Naive thymus-derived CD4-positive, alpha-beta T cell (primary cell): ENCODE measurements at places on chromosomes 4 and X. TPM values are rescaled to one million over a fixed set of nuclear protein-coding genes. Genes with fewer than 3 reads are reported as not detected.

ASB12 gene
- not detected for total RNA-seq

DMRTC1 gene
- 0.27 TPM for total RNA-seq

PRDM5 gene
- total RNA-seq = 0.54 TPM

F9 gene
- total RNA-seq = not detected

SPANXB1 gene
- total RNA-seq = not detected

FGF13 gene
- total RNA-seq = not detected

DNA sequence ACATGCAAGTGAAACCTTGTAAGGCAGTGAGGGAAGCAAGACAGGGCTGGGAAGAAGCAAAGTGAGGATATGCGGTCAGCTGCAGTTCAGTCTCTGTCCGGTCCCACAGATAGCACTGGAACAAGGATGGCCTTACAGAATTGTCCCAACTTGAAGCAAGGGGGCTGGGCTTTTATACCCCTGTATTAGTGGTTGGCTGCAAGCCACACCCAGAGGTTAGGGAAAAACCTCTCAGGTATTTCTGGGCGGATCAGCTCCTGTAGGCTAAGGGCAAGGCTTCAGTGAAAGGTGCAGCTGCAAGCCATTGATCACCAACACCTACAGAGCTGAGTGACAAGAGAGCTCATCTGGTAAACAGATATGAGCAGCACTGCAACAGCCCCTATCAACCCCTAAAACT lies 89.0 kb downstream of the KDR start:
- no peaks in the 10 kb centered on the region for H3K36me3 ChIP-seq
- no peak overlapping the region for H3K4me3 ChIP-seq
- H3K27ac ChIP-seq = no peak overlapping the region

- H3K27me3 ChIP-seq = no peaks in the 10 kb centered on the region
- DNase-seq = no peak
- no peak overlapping the region for H3K4me3 ChIP-seq
- no peaks in the 10 kb centered on the region for H3K36me3 ChIP-seq
- no peak overlapping the region for H3K27ac ChIP-seq
Observed at GRCh38 chr4:147674073-147674472, 9.9 kb downstream of the PRMT9 start.

DNA sequence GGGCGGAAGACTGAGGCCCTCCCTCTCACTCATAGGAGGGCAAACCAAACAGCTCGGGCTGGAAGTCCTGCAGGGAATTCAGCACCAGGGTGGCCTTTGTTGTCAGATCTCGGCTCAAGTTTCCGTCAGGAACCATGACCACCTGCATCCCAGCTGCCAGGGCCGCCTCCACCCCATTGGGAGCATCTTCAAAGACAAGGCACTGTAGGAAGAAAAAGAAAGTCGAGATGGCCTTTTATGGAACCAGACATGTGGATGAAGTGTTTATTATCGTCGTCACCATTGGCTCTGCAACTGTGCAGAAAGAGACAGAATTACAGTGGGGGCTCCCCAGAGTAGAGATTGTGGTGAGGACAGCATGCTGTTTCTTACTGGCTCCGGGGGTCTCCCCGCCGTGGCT lies 97.2 kb upstream of the STS start:
- H3K27me3 ChIP-seq = no peaks in the 10 kb centered on the region
- H3K4me3 ChIP-seq = no peak overlapping the region
- no peak for DNase-seq
- no peak overlapping the region for H3K27ac ChIP-seq
- no peaks in the 10 kb centered on the region for H3K4me1 ChIP-seq
- H3K36me3 ChIP-seq = no peaks in the 10 kb centered on the region

DNA sequence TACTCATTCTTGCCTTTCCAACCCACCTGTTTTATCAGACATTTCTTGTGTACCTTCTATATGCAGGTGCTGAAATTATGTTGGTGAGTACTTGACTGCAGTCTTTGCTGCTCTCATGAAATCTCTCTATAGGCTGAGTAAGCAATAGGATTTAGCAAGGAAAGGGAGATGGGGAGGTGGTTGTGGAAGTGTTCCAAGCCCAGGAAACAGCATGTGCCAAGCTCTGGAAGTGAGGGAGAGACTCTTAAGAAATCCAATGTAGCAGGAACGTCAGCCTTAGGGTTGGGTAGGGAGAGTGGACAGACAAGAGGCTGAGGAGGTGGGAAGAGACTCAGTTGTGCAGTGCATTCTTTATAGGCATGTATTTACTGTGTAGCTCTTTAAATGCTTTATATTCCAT lies 5.6 kb downstream of the SEPTIN11 start:
- no peak overlapping the region for H3K27ac ChIP-seq
- peaks cover 6% of the 10 kb centered on the region for H3K4me1 ChIP-seq
- DNase-seq = no peak
- no peak overlapping the region for H3K4me3 ChIP-seq

- H3K4me3 ChIP-seq = no peak overlapping the region
- H3K36me3 ChIP-seq = no peaks in the 10 kb centered on the region
- H3K27me3 ChIP-seq = no peaks in the 10 kb centered on the region
- no peaks in the 10 kb centered on the region for H3K4me1 ChIP-seq
- H3K27ac ChIP-seq = no peak overlapping the region
- no peak for DNase-seq
Observed at GRCh38 chr4:124851741-124852140, 139.2 kb upstream of the ANKRD50 start.

GRCh38 chr4:22634541-22635181 lies 58.1 kb upstream of the GBA3 start:
- no peaks in the 10 kb centered on the region for H3K27me3 ChIP-seq
- H3K27ac ChIP-seq = no peak overlapping the region
- H3K4me1 ChIP-seq = no peaks in the 10 kb centered on the region
- H3K4me3 ChIP-seq = no peak overlapping the region

GRCh38 chrX:107758231-107758766 lies 17.3 kb downstream of the TSC22D3 start:
- H3K36me3 ChIP-seq = no peaks in the 10 kb centered on the region
- DNase-seq = no peak
- no peaks in the 10 kb centered on the region for H3K4me1 ChIP-seq
- H3K27ac ChIP-seq = no peak overlapping the region

DNA sequence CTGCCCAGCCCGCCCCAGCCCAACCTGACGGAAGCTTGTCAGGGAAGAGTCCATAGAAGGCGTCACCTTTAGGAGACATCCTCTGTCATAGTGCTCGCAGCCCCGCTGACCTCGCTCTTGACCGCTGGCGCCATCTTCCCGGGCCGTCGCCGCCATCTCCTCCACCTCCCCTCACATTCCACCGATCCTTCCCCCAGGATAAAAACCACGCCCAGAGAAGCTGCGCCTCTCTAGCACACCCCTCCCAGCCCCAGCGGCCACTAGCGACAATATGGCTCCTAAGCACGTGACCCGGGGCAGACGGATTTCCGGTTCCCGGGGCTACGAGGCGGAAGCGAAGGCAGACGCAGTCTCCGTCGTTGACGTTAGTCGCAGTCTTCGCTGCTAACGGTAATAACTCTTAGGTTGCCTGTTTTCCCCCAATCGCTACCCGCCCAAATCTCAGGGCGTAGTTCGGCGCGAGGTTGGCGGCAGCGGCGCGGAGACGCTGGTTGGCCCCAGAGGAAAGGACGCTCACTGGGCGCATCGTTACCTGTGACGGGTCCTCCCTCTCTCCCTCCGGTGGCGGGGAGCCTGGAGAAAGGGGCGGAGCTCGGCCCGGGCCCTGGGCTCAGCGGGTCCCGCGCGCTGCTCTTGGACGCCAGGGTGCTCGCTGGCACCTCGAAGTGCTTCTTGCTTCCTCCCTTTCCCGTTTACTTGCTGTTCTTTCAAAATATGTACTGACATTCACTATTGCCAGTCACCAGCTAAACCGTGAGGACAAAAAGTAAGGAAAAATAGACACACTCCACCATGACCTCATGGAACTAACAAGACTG lies at the start of the genes RCHY1 and THAP6:
Gene RCHY1, minus strand, starts transcription at position 273 of the 818 bp plus-strand sequence. Its CDS starts 117 bp downstream, at position 156.
Gene THAP6, plus strand, starts transcription at position 343 of the 818 bp plus-strand sequence. CDS start 980 bp downstream, outside the sequence.
- DNase-seq = peak; percentile 92
- H3K27ac ChIP-seq = peak within 1 kb of the TSS; percentile 98
- H3K36me3 ChIP-seq = no peaks in the 10 kb centered on the region
- H3K4me3 ChIP-seq = peak within 1 kb of the TSS; percentile 79
- no peaks in the 10 kb centered on the region for H3K27me3 ChIP-seq

- H3K36me3 ChIP-seq = no peaks in the 10 kb centered on the region
- H3K27me3 ChIP-seq = no peaks in the 10 kb centered on the region
- no peaks in the 10 kb centered on the region for H3K4me1 ChIP-seq
- DNase-seq = no peak
- H3K4me3 ChIP-seq = no peak overlapping the region
Observed at GRCh38 chr4:164718827-164719226, 35.1 kb upstream of the SMIM31 start.

- no peak overlapping the region for H3K4me3 ChIP-seq
- H3K27me3 ChIP-seq = no peaks in the 10 kb centered on the region
- no peak overlapping the region for H3K27ac ChIP-seq
- no peak for DNase-seq
- no peaks in the 10 kb centered on the region for H3K36me3 ChIP-seq
Observed at GRCh38 chrX:149003863-149004660, 501.0 kb downstream of the IDS start.

DNA sequence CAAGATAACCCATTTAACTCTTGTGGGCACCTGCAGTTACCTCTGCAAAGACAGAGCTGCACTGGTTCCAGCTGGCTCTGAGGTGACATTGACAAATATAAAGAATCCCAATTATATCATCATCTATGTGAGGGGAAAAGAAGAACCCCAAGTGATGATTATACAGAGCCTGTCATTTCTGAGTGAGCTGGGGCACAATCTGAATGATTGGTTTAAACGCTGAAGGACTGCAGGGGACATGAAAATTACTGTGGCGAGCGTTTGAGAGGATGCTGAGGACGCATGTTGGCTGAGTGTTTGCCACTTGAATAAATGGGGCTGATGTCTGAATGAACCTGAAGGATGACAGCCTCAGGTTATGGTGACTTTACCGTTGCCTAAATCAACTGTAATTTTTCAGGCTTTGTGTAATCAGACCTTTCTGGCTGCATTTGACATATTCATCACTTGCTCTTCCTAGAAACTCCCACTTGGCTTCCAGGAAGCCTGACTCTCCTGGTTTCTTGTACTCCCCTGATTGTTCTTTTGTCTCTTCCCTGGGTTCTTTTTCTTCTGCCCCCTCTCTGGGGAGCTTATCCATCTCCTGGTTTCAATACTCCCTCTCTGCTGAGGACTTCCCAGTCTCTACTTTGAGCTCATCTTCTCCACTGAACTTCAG lies 4.1 kb upstream of the HSD17B10 start:
- H3K36me3 ChIP-seq = no peaks in the 10 kb centered on the region
- H3K27ac ChIP-seq = no peak overlapping the region
- no peak overlapping the region for H3K4me3 ChIP-seq
- no peaks in the 10 kb centered on the region for H3K4me1 ChIP-seq
- H3K27me3 ChIP-seq = no peaks in the 10 kb centered on the region
- no peak for DNase-seq

GRCh38 chr4:152944666-152945320 lies 8.7 kb downstream of the FHDC1 start:
- no peak overlapping the region for H3K27ac ChIP-seq
- DNase-seq = no peak
- no peaks in the 10 kb centered on the region for H3K36me3 ChIP-seq
- H3K27me3 ChIP-seq = no peaks in the 10 kb centered on the region
- no peaks in the 10 kb centered on the region for H3K4me1 ChIP-seq

DNA sequence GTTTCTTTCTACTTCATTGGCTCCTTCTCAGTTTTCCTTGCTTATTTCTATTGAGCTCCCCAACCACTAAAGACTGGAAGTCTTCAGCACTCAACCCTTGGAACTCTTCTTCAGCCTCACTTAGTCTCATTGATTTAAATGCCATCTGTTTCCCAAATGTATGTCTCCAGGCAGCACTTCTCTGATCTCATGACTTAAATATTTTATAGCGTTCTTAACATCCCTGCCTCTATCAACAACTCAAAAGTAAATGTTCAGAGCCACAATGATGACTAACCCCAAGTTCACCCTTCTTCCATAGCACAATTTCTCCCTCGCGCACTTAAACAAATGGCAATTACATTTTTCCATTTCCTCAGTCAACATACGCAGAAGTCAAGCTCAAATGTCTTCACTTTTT lies 1393.3 kb downstream of the ARAP2 start:
- H3K36me3 ChIP-seq = no peaks in the 10 kb centered on the region
- no peaks in the 10 kb centered on the region for H3K27me3 ChIP-seq
- no peak for DNase-seq
- no peaks in the 10 kb centered on the region for H3K4me1 ChIP-seq

- no peak overlapping the region for H3K27ac ChIP-seq
- no peaks in the 10 kb centered on the region for H3K36me3 ChIP-seq
- DNase-seq = no peak
- no peak overlapping the region for H3K4me3 ChIP-seq
- no peaks in the 10 kb centered on the region for H3K4me1 ChIP-seq
- H3K27me3 ChIP-seq = no peaks in the 10 kb centered on the region
Observed at GRCh38 chr4:158122501-158122900, 50.3 kb downstream of the GASK1B start.

DNA sequence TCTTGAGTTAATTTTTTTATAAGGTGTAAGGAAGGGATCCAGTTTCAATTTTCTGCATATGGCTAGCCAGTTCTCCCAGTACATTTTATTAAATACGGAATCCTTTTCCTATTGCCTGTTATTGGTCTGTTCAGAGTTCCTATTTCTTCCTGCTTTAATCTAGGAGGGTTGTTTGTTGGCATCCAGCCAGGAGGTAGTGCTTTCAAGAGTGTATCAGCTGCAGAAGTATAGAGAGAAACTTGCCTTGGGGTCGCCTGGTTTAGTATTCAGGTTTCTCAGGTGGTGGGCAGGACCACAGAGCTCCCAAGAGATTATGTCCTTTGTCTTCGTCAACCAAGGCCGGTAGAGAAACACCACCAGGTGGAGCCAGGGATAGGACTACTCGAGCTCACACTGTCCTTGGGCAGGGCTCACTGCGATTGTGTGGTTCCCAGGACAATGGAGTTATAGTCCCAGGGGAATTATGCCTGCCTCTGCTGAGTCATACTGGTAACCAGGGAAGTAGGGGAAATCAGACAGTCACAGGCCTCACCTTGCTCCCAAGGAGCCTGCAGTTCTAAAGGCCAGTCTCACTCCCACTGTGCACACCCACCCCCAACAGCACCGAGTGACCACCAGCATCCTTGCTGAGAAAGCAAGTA lies 168.1 kb downstream of the VSIG4 start:
- H3K36me3 ChIP-seq = no peaks in the 10 kb centered on the region
- H3K27me3 ChIP-seq = no peaks in the 10 kb centered on the region
- no peak overlapping the region for H3K27ac ChIP-seq
- H3K4me1 ChIP-seq = no peaks in the 10 kb centered on the region
- DNase-seq = no peak
- H3K4me3 ChIP-seq = no peak overlapping the region

- no peaks in the 10 kb centered on the region for H3K27me3 ChIP-seq
- H3K4me3 ChIP-seq = no peak overlapping the region
- H3K27ac ChIP-seq = no peak overlapping the region
Observed at GRCh38 chr4:124873361-124874171, 161.0 kb upstream of the ANKRD50 start.
